ENCODE measurements at places on chromosomes 16 and 17.

DNA sequence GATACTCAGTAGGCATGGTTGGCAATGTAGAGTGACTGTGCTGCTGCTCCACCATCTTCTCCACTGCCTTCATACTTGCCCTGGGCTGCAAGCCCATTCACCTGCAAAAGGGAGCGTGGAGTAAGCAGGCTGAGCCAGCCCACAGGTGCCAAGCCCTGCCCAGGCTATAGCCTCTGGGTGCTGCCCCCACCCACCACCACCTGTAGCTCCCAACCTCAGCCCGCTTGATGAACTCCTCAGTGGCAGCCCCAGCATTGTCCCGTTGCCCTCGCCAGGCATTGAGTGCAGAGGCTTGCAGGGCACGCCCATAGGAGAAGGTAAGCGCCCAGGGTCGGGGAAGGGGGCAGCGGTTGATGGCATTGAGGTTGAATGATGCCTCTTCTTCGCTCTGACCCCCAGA, 2.2 kb upstream of the PIGS start:
- no peak for DNase-seq

GRCh38 chr17:73564843-73565242, 79.4 kb downstream of the SDK2 start:
- no peak for DNase-seq

DNA sequence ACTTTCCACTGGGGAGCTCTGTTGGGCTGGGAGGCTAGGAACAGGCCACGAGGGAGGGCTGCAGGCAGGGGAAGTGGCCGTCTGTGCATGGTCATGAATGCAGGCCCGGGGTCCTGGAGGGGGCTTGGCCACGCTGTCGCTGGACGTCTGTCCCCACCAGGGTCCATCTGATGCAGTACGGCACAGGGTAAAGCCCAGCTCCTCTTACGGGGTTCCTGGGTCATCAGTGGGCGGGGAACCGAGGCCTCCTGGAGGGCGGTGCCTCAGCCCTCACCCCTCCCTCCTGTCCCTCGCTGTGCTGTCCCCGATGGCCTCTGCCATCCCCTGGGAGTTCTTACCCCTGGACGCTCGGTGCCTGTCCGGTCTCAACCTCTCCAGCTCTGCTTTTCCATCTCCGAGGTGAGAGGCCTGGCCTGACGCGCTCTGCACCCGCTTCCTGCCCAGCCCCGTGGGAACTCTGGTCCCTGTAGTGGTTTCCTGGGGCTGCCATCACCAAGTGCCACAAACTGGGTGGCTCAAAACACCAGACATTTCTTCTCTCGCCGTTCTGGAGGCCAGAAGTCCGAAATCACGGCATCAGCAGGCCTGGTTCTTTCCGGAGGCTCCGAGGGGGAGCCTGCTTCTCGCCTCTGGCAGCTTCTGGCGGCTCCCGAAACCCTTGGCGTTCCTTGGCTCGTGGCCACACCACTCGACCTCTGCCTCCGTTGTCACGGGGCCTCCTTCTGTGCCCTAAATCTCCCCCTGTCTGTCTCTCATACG, 182.8 kb downstream of the SEC14L1 start:
- no peak for DNase-seq

DNA sequence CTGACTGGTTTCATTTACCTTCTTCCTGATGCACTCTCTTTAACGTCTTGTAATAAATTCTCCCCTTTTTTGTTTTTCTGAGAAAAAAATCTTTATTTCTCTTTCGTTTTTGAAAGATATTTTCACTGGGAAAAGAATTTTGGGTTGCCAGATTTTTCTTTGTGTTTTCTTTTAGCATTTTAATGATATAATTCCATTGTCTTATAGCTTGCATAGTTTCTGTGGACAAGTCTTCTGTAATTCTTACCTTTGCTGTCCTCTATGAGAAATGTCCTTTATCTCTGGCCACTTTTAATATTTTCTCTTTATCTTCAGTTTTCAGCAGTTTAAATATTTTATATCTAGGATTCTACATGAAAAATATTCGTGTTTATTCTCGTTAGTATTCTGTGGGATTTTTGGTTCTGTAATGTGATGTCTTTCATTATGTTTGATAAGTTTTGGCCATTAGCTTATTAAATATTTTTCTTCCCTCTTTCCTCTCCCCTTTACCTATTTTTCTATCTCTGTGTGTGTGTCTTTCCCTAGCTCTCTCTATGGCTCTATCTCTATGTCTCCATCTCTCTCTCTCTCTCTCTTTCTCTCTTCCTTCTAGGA, 236.5 kb downstream of the C16orf95 start:
- no peak for DNase-seq

DNA sequence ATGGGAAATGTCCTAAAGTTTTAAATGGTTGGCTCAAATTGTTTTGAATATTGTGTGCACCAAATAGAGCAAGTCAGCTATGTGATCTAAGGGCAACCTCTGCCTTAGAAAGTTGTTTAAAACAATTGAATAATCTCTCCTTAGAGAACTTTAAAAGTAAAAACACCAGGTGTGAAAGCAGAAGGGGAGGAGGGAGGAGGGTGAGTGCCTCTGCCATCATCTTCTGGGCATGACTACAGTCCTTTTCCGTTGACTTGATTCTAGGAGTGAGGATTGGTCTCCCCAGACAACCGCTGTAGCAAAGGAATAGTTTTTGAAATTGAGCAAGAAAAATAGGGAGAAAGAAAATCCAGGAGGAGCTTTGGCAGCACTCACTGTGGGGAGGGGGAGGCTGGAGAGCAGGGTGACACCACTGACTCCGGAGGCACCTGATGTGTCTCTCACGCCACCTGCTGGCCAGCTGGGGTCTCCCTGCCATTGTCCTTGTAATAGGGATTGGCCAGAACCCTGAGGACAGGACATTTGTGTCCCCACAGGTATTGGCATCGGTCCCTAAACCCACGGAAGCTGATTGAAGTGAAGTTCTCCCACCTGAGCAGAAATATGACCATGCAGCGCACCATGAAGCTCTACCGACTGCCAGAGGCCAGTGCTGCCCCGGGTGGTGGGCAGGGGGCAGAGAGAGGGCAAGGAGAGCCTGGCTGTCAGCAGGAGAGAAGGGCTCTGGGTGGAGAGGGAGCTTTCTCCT, 33.3 kb downstream of the PLCD3 start:
- peak; percentile 53 for DNase-seq

GRCh38 chr16:55615071-55615470, 40.7 kb upstream of the SLC6A2 start:
- no peak for DNase-seq

- DNase-seq: no peak
Observed at GRCh38 chr17:55341432-55341831, 76.7 kb downstream of the HLF start.

DNA sequence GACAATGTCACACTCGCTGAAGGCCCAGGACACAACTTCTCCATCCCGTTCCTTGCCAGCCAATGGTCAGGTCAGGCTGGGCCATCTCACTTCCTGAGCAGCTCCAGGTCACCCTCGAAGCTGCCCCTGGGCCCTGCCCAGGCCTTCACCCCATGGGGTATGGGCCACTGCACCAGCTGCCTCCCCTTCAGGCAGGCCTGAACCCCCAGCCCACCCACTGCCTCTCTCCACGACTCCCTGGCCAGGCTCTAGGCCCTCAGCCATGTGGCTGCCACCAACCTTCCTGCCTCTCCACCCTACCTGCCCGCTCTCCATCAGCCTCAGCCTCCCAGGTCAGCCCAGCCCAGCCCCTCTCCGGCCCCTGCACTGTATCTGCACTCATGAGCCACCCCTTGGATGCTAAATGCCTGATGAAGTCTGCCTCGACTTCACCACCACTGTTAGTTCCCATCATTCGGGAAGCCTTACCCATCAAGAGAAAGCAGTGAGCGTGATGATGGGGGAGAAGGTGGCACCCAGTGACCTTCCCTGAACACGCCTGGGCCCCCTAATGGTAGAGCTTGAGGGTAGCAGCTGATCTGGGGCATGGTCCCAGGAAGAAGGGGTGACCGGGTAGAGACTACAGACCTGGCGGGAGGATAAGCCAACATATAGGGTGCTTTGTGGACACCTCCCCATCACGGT, 30.9 kb upstream of the C16orf95 start:
- no peak for DNase-seq

GRCh38 chr17:65283704-65284103, 146.5 kb downstream of the RGS9 start:
- DNase-seq: peak; percentile 87

DNA sequence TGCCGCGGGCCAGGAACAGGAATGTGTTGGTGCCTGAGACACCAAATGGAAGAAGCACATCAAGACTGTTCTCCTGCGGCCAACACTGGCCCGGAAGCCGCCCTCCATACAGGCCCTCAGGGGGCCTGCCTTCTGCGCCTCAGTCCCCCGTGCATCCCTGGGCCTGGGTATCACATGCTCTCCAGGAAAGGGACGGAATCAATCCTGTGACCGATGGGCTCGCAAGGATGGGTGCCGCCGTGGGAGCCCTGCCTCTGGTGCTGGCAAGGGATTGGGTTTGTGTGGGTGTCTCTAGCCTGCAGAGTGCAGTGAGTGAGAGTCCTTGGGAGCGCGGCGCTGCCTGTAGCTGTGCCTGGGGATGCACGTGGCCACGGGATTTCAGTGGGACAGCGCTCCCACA, 19.4 kb downstream of the CIBAR2 start:
- DNase-seq: no peak

DNA sequence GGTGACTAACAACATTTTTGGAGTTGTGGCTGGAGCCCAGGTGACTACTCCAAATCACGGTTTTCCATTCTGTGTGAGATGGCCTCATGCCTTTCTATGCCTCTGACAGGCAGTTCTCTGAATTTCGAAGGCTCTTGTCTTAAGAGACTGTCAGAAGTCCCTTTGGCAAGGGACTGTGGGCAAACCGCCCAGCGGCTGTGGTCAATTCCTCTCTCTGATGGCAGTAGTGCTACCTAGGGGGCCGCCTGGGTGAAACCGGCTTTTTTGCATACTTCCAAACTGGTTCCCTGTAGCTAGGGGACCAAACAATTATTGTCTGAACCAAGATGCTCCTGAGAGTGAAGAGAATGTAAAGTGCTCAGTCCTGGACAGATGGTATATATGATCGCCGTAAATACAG, 86.3 kb downstream of the SDR42E1 start:
- no peak for DNase-seq

GRCh38 chr16:59500601-59501000, 766.5 kb upstream of the GOT2 start:
- no peak for DNase-seq

- DNase-seq: no peak
Observed at GRCh38 chr16:22788193-22788530, 25.8 kb upstream of the HS3ST2 start.

DNA sequence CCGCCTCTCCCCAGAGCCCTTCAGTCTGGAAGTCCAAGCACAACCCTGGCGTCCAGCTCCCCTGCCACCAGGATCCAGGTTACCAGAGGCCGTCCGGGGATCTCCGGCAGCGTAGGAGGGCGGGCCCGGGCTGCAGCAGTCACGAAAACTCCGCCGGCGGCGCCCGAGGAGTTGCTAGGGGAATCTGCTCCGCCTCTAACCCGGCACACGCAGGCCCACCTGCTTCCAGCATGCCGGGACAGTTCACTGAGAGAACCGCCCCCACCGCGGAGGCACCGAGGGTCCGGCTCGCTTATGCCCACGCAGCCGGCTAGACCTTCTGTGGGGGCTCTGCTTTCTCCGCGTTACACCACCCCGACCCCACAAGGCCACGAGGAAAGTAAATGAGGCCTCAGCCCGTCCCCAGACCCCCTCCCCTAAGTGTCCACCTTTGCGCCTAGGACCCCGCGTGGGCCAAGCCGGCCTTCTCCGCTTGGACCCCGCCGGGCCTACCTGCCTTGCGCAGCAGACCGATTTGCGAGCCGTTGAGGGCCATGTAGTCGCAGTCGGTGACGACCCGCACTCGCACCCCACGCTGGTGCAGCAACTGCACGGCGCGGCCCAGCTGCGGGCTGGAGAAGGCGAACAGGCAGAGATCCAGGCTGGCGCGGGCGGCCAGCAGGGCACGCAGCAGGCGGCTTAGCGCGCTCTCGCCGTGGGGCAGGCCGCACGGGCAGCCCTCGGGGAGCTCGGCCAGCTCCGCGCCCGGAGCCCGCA, 587 bp downstream of the PLD6 start:
- DNase-seq: no peak

- no peak for DNase-seq
Observed at GRCh38 chr16:2150418-2151187, 2.2 kb downstream of the RAB26 start.

Measured in kidney capillary endothelial cell (primary cell).